ENCODE measurements at places on chromosomes 3 and 15.

DNA sequence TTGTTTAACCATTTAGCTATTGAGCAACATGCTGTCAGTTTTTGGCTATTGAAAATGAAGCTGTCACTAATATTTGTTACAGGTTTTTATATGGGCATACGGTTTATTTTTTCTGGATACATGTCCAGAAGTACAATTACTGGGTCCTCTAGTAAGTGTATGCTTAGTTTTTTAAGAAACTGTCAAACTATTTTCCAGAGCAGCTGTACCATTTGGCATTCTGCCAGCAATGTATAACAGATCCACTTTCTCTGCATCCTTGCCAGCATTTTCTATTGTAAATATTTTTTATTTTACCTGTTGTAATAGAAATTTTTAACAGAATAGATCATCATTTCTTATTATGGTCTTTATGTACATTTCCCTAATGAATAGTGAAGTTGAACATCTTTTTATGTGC, 658.8 kb downstream of the EDEM1 start:
- DNase-seq = no peak

DNA sequence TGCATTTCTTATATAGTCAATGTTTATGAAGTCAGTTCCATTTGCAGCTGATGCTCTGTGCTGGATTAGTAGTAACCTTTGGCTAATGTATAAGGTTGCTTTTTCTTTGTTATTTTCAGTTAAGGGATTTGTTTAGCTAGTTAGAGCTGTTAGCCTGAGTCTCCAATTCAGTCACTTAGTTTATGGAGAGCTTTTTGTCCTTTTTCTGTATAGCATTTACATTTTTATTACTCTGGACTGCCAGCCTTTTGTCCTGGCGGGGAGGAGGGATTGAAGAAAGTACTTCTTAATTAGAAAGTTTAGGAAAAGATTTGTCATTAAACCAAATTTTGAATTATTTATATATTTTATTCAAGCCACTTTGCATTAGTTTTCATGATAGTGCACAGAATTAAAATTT, 52.0 kb downstream of the DNAJC13 start:
- no peak for DNase-seq

DNA sequence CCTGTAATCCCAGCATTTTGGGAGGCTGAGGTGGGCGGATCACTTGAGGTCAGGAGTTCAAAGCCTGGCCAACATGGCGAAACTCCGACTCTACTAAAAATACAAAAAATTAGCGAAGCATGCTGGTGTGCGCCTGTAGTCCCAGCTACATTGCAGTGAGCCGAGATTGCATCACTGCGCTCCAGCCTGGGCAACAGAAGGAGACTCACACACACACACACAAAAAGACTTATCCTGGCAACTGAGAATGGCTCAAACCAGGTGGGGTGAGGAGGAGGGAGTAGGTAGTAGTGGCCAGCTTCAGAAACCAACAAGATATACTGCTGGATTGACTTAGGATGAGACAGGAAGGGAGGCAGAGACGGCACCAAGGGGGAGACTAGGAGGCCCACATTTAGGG, 53.4 kb upstream of the APEH start:
- DNase-seq = no peak

GRCh38 chr15:32642667-32643435, 1.3 kb downstream of the SCG5 start:
- no peak for DNase-seq

DNA sequence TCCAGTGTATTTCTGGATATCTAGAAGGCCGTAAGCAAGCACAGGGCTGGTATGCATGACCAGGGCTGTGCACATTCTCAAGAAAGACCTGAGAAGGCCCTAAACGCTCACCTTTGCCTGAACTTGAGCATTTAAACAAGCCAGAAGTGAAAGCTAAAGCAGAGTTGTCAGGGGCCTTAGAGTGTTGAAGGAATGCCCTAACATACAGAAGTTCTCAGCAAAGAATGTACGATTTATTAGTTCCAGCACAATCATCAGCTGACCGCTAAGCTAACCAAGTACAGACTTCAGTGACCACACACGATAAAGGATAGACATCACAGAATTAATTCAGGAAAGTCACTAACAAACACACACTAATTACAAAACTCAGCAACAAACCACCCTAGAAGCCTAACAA, 8.7 kb downstream of the HLTF start:
- no peak for DNase-seq

DNA sequence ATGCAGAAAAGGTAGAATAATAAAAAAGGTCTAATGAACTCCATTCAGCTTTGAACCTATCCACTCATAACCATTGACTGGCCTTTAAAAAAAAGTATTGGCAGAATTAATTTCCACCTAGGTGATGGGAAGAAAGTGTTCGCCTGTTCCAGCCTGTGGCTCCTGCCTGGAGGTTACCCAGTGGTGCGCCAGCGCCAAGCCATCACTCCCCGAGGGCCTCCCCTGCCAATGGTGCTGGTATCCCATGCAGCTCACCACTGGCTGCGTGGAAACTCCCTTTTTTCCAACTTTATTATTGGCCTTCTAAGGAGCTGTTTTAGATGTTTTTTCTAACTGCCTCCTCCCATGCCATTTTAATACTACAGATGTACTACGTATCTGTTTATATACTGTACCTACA, 29.4 kb downstream of the NIPA2 start:
- DNase-seq = no peak

DNA sequence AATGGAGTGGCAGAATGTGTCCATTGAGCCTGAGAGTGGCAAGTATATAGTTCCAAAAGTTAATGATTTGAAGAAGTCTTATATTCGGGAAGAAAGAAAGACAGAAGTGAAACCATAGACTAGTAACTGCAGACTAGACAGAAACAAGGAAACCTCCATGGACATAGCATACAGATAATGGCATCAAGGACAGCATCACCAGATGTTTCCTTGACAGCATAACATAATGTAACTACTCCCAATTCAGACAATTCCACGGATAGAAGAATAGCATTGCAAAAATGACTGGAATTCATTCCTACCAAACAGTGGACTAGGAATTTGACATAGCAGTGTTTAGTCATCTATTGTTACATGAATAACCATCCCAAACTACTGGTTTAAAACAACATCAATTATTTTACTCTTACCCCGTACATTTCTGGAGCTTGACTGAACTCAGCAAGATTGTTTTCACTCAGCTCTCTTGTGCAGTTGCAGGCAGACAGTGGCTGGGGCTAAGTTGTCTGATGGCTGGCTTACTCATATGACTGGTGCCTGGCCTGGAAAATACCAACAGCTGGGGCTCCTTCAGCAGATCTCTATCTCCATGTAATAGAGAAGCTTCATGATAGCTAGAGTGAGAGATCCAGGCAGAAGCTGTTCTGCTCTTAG, 109.7 kb upstream of the GADL1 start:
- DNase-seq = no peak

GRCh38 chr3:109924196-109924595, 586.9 kb upstream of the DPPA4 start:
- DNase-seq = no peak

DNA sequence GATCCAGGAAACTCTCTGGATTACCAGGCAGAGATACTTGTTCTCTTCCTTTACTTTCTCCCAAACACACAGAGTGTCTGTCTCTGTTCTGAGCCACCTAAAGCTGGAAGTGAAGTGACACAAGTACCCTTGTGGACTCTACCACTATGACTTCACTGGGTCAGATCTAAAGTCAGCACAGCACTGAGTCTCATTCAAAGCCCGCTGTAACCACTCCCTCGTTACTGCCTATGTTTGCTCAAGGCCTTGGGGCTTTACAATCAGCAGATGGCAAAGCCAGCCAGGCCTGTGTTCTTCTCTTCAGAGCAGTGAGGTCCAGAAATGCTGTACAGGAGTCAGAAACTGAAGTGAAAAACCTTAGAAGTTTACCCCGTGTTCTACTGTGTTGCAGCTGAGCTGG, 588.3 kb upstream of the SEMA6D start:
- DNase-seq = no peak

DNA sequence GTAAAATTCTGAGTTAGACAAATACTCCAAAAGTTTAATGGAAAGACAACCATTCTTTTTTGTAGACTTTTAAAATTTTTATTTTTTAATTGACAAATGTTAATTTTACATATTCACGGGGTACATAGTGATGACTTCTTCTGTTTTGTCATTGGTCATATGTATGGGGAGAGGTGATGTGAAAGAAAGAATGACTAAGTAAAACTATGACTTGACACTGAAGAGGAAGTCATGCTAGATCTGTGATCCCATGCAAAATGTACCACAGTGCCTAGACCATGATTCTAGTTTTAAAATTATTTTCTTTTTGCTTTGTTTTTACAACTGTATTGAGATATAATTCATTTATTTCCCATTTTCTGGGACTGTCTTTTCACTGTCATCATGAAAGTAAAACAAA, 281.6 kb downstream of the MBNL1 start:
- DNase-seq = no peak

GRCh38 chr15:34014556-34014955, 24.4 kb downstream of the AVEN start:
- DNase-seq = no peak

GRCh38 chr15:27965546-27965945, 133.6 kb downstream of the OCA2 start:
- DNase-seq = no peak

GRCh38 chr3:37913522-37913921, 51.8 kb downstream of the CTDSPL start:
- DNase-seq = no peak

DNA sequence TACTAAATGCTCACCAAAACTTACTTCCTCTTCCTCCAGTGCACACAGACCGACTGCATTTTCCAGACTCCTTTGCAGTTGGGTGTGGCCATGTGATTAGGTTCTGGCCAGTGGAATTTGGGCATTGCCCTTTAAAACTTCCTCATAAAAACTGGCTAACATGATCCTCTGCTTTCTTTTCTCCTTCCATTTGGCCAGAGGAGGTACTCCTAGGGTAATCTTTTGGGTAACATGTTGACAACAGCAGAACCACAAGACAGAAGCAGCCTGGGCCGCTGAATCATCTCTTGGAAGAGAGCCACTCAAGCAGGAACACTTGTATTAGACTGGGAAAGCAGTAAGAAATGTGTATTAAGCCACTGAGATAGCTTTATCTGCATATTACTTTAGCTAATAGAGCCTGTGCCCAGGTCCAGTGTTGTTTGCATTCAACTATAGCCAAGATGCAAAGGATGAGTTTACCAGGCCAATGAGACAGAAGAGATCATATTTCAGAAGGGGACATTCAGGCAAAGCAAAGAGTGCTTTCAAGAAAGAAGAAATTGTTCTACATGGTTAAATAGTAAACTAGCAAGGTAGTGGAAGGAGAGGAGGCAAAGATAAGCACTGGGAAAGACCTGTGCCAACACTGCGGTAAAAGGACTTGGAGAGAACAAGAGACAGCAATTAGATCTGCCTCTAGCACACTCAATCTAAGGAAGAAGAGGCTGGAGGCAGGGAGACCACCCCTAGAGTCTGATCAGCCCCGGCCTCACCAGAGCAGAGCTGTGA, 79.8 kb downstream of the PLCH1 start:
- no peak for DNase-seq

GRCh38 chr3:184336547-184337398, 627 bp upstream of the FAM131A start:
- no peak for DNase-seq

- DNase-seq = no peak
These were observed 101.1 kb downstream of the RYR3 start for GRCh38 chr15:33411596-33412540.

DNA sequence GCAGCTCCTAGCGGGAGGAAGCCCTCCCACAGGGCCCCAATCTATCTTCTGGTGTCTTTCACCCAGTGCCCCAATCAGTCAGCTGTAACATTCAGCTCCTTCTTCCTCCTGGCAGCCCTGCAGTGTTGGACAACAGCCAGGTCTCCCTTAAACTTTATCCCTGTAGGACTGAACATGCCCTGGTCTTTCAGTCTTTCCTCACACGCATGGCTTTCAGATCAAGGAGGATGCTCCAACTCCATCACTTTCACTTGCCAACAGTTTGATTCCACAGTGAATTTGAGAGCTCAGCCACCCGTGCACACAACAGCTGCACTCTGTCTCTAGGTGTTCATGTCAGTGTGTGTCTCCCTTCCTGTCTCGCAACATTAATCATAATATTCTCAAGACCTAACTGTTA, 28.5 kb upstream of the LRRC34 start:
- no peak for DNase-seq

DNA sequence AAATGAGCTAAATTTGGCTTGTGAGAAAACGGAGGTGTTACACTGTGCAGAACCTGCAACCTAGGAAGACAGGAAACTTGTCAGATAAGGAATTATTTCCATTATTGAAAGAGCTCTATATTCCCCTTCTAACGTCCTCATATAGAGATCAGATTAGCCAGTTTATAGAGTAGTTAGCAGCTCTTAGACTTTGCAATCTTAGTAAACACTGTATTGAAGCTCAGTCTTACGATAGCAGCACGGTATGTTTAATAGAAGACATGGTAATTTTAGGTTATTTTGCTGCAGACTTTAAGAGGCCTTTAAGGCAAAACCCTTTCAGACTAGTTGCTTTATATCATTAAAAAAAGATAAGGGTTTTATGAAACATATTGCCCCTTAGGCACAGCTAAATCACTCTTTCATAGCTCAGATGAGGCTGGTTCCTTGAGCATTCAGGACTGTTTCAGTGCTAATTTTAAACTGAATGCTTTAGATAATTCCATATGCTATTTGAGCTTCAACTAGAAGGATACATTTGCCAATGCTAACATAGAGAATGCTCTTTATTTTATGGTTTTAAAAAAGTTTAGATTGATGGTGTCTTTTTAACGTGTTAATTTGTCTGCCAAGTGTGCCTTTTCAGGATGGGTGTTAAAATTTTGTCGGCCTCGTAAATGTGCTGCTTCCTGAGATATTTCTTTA, 234.3 kb downstream of the PYDC2 start:
- no peak for DNase-seq

- DNase-seq = no peak
These were observed 21.2 kb downstream of the GABRA5 start for GRCh38 chr15:26887926-26888666.

DNA sequence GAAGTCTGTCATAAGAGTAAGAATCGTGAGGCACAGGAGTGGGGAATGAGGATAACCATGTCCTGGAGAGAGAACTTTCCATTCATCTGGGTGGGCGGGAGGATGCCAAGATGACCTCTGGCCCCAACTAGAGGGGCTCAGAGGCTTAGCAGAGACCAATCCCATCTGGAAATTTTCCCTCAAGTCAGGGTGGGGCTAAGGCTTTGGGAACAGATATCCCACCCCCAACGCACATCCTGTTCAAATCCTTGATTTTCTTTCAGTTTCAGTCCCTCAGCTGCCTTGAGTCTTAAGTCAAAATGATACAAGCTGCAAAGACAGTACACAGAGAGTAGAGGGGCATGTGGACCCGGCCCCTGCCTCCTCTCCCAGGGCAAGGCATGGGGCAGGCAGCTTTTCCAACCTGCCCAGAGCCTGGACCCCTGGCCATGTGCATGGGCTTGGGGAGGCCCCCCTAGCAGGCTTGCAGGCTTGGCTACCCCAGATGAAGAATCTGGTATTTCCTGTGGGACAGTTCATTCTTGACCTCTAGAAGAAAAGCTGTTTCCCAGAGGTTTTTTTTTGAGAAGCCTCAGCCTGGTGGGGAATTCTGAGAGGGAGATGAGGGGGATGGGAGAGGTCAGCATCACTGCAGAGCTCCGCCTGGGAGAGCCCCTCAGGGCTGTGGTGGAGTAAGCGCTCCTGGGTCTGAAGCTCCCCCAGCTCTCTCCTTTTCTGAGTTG, 109.7 kb upstream of the HACD2 start:
- DNase-seq = no peak

GRCh38 chr15:35596285-35596684, 50.3 kb upstream of the DPH6 start:
- no peak for DNase-seq

GRCh38 chr3:74469151-74469550, 145.3 kb downstream of the CNTN3 start:
- DNase-seq = no peak

- no peak for DNase-seq
These were observed 14.4 kb downstream of the ARHGEF3 start for GRCh38 chr3:56787258-56787775.

- no peak for DNase-seq
These were observed 34.8 kb downstream of the CHRD start for GRCh38 chr3:184414418-184415202.

Data from activated T-cell treated with anti-CD3 and anti-CD28 coated beads, Interleukin-2, amount 50 U/mL, for 4 hours (primary cell).